ENCODE measurements at places on chromosomes 3 and 15.

DNA sequence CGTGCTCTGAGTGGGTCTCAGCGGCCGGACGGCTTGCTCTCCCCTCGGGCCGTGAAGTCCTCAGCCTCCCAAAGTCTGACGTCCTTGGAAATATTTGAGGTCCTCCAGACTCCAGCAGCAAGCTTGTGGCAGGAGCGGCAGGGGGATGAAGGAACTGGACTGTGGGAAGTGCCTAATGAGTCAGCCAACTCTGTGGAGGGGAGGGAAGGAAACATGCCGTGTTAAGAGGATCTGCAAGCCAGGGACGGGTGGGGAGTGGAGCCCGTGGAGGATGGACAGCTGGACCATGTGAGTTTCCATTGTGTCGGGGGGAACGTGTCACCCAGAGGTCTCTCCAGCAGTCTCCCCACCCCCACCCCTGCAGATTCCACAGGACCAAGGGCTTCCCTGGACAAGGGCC lies 39.4 kb upstream of the IDH2 start:
- no peak for DNase-seq

DNA sequence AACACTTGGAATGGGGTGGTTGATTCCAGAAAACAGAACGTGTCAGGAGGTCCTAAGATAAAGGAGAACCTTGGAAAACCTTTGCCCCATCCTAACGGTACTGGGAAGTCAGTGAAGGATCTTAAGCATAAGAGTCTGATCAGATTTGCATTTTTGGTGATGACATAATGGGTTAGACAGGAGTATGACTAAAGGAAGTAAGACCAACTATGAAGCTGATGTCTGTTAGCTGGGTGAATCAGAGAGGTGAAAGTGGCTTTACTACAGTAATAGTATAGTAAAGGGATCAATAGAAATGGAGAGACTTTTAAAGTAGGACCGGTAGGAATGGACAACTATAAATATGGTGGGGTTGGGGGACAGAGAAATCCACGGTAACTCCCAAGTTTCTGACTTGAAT lies 12.6 kb downstream of the GTF2A2 start:
- DNase-seq = no peak

DNA sequence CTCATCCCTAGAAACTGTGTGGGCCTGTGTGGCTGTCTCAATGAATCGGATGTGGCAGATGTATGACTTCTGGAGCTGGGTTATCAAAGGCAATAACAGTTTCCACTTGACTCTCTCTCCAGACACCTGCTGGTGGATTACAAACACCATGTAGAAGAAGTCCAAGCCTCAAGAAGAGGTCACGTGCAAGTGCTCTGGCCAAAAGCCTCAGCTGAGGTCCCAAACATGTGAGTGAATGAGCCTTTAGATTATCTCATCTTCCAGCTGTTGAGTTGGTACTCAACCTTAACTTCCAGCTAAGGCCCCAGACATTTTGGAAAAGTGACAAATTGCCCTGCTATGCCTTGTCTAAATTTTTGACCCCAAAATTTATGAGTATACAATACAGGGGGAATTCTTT lies 42.7 kb upstream of the IL12A start:
- no peak for DNase-seq

DNA sequence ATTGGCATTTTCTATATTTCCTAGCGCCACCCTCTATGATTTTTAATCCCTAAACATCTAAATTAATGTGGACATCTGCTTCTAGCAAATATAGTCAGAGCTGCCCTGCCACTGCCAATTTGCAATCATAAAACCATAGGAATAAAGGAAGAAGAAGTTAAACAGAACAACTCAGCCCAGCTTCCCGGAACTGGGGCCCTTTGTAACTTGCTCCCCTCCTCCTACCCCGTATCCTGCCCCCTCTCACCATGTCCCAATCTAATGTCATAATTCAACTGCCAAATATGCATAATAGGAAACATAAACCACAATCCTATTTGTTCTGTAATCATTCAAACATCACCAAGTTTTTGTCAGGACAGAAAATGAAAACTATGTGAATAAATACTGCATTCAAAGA lies 74.4 kb upstream of the ACP3 start:
- no peak for DNase-seq

- no peak for DNase-seq
Observed at GRCh38 chr3:104514776-104515175, 851.9 kb upstream of the ALCAM start.

- DNase-seq = no peak
Observed at GRCh38 chr3:197950677-197951061, 679 bp downstream of the RPL35A start.

GRCh38 chr15:42156243-42156922 lies at the start of gene PLA2G4F:
TSS of gene PLA2G4F (minus strand) at chr15:42156636. CDS start at chr15:42156549, 87 bp downstream.
- no peak for DNase-seq

DNA sequence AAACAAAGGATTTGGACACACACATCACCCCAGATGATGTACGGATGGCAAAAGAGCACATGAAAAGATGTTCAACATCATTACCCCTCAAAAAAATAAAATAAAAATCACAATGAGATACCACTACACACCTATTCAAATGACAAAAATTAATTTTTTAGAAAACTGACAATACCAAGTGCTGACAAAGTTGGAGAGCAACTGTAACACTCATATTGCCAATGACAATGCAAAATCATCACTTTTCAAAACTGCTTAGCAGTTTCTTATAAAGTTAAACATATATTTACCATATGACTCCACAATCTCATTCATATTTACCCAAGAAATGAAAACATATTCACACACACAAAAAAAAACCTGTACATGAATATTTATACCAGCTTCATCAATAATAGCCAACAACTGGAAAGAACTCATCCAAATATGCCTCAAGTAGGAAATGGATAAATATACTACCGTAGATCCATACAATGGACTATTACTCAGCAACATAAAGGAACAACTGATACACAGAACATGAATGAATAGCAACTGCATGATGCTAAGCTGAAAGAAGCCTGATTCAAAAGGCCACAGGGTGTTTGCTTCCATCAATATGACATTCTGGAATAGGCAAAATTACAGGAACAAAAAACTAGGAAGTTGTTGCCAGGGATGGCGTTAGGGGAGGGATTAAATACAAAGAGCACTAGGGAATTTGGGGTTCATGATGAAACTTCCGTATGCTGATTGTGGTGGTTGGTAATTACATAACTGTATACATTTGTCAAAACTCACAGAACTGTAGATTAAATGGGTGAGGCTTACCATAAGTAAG lies 1.3 kb downstream of the FSIP1 start:
- no peak for DNase-seq

DNA sequence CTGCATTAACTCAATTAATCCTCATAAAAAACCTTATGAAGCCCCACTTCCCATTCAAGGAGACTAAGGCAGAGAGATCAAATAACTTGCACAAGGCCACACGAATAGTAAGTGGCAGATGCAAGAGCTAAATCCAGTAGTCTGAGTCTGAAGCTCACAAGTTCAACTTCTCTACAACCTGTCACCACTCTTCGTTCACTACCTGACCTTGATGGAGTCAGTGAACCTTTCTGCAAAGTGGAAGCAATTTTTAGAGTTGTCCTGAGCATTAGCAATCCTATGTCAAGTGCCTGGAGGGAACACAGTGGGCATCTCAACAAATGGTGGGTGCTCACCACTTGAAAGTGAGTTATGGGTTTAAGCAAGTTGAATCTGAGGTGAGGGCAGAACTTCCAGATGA lies 2.1 kb upstream of the SPINT1 start:
- no peak for DNase-seq
